ENCODE measurements at places on chromosomes 7 and 10.

DNA sequence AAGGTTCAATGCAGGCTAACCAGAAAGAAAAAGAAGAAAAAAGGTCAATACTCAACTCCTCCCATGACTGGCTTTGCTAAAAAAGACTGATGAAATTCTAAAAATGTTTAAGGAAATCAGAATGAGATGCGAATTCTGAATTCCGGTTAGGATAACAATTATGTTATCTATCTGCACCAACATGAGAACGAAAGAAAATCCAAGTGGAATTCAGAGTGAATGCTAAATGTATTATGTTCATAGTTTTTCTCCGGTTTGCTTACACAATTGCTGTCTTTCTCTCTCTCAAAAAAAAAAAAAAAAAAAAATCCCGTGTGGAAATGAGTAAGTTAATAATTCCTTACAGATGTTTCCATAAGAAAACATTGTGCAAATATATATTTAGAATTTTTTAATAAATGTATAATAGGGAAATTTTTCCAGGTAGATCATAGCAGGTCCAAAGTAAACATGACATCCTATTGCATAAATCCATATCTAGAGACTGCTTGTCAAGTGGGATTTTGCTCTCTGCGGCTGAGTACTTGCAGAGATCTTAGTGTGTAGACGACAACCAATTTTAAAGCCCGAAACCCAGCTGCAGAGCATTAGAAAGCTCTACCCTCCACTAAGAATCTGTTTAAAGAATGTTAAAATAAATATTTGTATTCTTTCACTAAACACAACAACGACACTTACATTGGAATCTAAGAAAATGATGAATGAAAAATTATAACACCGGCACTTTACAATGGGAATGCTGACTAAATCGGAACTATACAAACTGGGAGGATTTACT is 104.0 kb downstream of the JAZF1 start:
- no peak for DNase-seq

DNA sequence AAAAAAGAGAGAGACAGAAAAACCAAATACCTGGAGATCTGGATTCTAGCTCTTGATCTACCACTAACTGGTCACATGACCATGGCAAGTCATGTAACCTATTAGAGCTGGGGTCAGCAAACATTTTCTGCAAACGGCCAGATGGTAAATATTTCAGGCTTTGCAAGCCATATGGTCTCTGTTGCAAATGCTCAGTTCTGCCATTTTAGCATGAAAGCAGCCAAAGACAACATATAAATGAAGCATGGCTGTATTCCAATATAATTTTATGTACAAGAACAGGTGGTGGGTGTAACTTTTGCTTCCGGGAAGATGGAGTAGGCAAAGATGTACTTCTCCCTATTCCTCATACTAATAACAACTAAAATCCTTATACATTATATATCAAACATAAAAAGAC is 6.7 kb downstream of the FRA10AC1 start:
- no peak for DNase-seq

DNA sequence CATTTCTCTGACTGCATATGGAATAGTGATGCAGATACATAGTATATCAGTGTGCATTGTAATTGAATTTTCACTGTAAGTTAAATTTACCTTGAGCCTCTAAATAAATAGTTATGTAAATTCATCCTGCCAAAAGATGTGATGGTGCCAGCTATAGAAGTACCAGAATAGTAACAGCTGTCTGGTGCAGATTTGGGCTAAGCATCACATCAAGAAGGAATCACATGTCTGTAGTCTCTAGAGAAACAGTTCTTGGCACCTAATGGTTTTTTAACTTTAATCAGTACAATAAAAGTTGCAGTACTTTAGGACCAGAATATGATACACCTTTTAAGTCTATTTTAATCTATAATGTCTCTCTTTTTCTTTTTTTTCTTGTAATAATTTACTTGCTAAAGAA is 17.4 kb downstream of the PLEKHA1 start:
- no peak for DNase-seq

DNA sequence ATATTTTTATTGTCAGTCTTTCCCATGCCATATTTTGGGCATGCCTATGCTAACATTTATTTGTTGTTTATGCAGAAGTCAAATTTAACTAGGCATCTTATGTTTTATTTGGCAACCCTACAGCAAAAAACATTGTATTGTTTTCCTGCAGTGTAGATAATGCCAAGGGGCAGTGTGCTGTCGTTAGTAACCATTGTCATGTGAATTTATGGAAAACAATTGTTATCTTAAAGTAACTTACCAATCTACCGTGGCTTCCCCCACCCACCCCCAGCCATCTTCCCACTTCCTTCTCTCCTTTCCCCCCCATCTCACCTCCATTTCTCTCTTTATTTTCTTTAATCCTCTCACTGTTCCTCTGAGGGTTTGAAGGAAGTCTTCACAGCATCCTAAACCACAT is 370.5 kb downstream of the ACTR3B start:
- DNase-seq: no peak

GRCh38 chr10:90856261-90856660 is 1.6 kb downstream of the HTR7 start:
- no peak for DNase-seq

GRCh38 chr7:102042016-102042656 is 224.7 kb downstream of the CUX1 start:
- no peak for DNase-seq

GRCh38 chr10:21289961-21290360 is 235.5 kb downstream of the SKIDA1 start:
- no peak for DNase-seq

- DNase-seq: no peak
Measured at GRCh38 chr10:48651293-48651692, 33.4 kb upstream of the WDFY4 start.

- DNase-seq: no peak
Measured at GRCh38 chr7:127793582-127793981, 141.6 kb downstream of the SND1 start.

GRCh38 chr10:47230482-47230881 is 69.5 kb upstream of the GDF10 start:
- no peak for DNase-seq

GRCh38 chr10:68727146-68727545 is 6.1 kb downstream of the CCAR1 start:
- DNase-seq: no peak
